Esophagus squamous epithelium (tissue), 5 donors: ENCODE measurements at places on chromosomes 3 and 15.

DNA sequence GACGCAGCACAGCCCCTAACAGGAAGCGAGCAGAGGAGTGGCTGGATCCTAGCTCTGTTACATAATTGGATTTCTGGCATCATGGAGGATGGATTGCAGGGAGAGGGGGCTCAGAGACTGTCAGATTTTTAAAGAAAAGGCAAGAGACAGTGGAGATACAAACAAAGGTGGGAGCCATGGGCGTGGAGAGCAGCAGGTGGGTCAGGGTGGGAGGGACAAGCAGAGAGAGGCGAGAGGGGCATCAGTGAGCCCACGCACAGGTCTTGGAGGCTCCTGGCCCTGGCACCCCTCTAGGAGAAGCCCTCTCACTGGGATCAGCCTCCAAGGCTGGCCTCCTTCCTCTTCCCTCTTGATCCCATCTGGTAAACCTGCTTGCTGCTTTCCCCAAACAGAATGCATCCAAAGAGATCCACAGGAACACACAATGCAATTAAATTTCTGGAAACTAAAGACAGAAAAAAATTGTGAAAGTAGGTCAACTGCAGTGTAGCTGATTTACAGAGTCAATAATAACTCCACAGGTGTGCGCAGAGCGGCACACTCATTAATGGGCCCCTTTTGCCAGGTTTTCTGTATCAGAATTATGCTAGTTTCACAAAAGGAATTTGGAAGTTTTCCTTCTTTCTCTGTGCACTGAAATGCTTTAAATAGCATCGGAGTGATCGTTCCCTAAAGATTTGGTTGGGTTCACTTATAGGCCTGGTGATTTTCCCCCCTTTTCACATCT is 66.1 kb downstream of the LSM3 start:
- no peak for DNase-seq

- no peak for DNase-seq
Observed at GRCh38 chr3:165440380-165440779, 244.2 kb upstream of the SLITRK3 start.

GRCh38 chr3:183572935-183573334 is 17.4 kb upstream of the KLHL6 start:
- DNase-seq = no peak

DNA sequence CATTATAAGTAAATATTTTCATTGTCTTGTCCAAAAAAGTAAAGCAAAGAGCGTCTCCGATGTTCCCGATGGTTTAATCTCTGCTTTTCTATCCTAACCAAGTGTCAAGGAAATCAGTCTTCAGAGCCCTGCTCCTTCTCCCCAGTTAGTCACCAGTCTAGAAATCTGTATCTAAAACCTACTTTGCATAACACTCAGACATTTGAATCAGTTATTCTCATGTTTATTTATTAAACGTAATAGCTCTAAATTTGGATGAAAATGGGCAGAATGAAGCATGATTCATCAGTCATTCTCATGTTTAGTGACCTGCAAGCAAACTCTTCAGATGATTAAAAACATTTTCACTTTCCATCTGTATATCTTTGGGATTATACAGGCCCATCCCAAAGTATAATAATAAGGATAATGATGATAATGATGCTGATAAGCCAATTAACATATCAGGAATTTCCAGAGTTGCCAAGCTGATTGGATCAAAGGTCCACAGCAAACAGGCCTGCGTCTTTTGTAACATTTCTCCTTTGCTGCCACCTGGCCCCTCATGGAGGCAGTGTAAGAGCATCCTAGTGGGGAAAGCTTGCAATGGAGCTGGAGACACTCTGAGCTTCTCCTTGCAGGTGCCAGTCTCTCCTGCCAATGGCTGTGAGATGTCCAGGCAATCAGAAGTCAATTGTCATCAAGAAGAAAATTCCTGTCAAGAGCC is 273.9 kb downstream of the IGSF11 start:
- no peak for DNase-seq

GRCh38 chr15:89462198-89462912 is 34.0 kb downstream of the RHCG start:
- no peak for DNase-seq

GRCh38 chr3:21484057-21484827 is 266.8 kb downstream of the ZNF385D start:
- DNase-seq = no peak

GRCh38 chr3:1082108-1082507 is 10.7 kb upstream of the CNTN6 start:
- no peak for DNase-seq

DNA sequence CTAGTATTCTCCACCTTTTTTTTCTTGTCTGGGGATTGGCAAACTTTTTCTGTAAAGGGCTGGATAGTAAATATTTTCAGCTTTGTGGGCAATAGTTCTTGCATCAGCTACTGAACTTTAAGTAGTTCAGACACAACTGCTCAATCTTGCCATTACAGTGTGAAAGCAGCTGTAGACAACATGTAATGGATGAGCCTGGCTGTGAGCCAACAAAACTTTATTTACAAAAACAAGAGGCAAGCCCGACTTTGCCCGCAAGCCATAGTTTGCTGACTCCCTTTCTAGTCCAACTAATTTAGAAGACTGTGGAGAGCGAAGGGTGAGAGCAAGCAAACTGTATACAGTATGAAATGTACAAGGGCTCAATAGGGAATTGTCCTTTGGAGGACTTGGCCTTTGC is 6.2 kb downstream of the FRMD4B start:
- DNase-seq = no peak

- DNase-seq = no peak
Observed at GRCh38 chr3:124263168-124263567, 271.2 kb upstream of the ROPN1 start.

- DNase-seq = no peak
Observed at GRCh38 chr3:127264292-127264691, 23.6 kb downstream of the PRR20G start.

- DNase-seq = no peak
Observed at GRCh38 chr3:43691120-43691995, 620 bp downstream of the ABHD5 start.

DNA sequence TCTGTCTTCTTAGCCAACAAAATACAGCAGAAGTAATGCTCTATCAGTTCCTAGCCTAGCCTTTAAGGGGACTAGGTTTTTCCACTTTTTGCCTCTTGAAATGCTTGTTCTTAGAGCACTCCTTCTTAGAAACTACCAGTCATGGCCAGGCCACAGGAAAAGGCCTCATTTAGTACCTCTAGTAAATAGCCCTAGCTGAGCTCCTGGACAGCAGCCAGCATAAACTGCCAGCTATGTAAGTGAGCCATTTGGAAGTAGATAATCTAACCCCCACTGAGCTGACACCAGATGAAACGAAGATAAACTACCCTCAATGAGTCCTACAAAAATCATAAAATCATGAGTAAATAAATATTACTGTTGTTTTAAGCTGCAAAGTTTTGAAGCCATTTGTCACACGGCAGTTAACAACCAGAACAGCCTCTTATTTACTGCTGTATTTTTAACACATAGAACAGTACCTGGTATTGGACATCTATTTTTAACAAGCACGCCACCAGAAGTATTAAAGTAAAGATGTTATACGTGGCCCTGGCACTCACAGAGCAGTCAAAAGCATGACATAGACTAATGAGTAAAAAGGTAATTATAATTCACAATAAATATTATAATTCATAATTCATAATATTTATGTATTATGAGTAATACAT is 12.0 kb downstream of the TBC1D5 start:
- DNase-seq = no peak

GRCh38 chr3:126873416-126873815 is 109.5 kb upstream of the PLXNA1 start:
- no peak for DNase-seq

GRCh38 chr3:27307566-27307965 is 61.6 kb downstream of the NEK10 start:
- DNase-seq = no peak

- no peak for DNase-seq
Observed at GRCh38 chr15:30926161-30926560, 22.4 kb downstream of the FAN1 start.

- no peak for DNase-seq
Observed at GRCh38 chr3:121269389-121269788, 276.4 kb downstream of the POLQ start.

- no peak for DNase-seq
Observed at GRCh38 chr3:22451501-22451900, 700.5 kb upstream of the ZNF385D start.

- no peak for DNase-seq
Observed at GRCh38 chr3:16264174-16264707, 502 bp downstream of the DPH3 start.

DNA sequence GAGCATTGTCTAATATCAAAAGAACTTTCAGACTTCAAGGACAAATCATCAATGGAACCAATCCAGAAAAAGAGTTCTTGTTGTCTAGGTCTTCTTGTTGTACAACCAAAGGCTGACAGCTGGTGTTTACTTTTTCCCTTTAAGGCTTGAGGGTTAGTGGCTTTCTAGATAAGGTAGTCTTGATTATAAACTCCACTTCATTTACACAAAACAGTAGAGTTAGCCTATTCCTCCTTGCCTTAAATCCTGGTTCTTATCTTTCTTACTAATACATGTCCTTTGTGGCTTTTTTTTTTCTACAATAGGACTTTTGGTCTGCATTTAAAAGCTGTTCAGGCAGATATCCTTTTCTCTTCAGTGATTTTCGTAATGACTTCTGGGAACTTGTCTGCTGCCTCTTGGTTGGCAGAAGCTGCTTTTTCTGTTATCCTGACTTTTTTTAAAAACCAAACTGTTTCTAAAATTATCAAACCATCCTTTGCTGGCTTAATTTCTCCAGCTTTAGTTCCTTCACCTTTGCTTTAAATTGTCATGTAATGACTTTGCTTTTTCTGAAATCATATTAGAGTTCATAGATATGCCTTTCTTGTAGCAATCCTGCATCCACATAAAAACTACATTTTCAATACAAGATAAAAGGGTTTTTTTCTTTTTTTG is 44.8 kb downstream of the STRIT1 start:
- DNase-seq = no peak

DNA sequence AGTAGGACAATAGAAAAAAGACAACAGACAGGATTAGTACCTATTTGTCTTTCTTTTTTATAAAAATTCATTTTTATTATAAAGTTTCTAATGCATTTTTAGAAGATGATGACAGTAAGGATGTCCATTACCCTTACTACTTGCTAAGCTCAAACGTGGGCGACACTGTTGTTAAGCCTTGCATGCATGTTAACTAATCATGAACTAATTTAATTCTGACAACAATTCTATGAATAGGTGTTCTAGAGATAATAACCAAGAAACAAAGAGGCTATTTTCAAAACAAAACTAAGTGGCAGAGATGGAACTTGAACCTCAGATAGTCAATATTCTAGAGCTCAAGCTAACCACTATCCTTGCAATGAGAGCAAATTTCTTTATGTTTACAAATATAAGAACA is 247.9 kb downstream of the GBE1 start:
- no peak for DNase-seq

DNA sequence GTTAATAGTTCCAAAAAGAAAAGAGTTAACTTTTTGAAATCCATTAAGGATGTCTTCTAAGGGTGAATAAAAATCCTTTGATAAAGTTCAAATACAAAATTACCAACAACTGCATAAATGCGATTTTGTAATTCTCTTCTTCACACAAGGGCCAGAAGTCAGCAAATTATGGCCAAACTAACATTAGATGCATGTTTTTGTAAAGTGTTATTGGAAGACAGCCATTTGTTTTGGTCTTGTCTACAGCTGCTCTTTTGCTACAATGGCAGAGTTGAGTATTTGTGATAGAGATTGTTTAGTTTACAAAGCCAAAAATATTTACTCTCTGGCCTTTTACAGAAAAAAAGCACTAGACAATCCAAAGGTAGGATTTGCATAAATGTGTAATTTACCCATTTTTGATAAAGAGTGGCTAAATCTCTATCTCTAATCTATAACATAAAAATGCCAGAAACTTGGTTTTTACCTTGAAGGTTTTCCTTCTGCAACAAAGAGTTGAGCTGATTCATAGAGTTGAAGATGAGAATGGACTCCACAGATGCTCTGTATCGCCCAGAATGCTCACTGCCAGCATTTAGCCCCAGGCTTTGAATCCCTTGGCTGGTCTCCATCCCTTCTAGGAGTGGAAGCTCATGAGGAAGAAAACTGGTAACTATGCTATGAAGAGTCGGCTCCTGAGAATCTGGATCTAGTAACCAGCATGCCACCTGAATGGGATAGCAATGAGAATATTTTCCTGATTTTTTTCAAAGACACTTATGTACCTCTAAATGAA is 64.5 kb downstream of the POLQ start:
- no peak for DNase-seq

- DNase-seq = no peak
Observed at GRCh38 chr3:62238003-62238402, 135.3 kb downstream of the FEZF2 start.

DNA sequence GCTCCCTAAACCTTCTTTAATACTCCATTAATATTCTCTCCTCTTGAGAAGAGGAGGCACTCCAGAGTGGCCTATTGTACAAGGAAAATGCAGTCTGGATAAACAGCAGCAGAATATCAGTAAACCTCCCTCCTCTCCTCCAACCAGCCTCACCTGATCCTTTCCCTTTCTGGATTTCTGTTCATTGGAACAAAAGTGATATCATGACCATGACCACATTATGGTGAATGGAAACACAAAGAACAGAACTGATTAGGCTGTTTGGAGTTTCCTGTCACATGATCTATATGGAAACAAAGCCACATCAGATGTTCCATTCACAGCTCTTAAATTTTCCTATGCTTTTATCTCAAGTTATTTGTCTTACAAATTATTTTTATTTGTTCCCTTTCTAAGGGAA is 14.6 kb downstream of the C2CD4B start:
- no peak for DNase-seq

GRCh38 chr3:37139567-37140052 is 34.8 kb downstream of the LRRFIP2 start:
- DNase-seq = no peak

- DNase-seq = no peak
Observed at GRCh38 chr15:85899927-85900326, 105.2 kb upstream of the KLHL25 start.

DNA sequence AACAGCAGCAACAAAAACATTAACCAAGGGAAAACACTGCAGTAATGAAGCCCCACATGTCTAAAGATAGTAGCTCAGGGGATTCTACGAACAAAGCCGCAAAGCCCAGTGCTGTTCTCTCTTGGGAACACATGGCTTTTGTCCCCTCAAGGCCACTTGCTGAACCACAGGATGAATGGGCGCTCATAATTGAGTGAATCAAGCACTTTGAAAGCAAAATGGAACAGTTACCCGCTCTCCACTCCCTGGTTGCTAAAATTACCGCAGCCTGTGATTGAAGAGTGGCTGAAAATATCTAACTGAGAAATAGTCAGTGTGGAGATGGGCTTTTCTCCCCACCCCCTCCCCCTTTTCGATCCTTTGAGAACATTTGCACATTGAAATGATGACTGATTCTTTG is 39.6 kb downstream of the RASGRF1 start:
- no peak for DNase-seq

- DNase-seq = no peak
Observed at GRCh38 chr15:92365084-92365483, 28.6 kb upstream of the ST8SIA2 start.
